Suppressor macrophage (primary cell): ENCODE measurements at places on chromosomes 4 and X.

- DNase-seq, result peak; percentile 68
Observed at GRCh38 chr4:158599150-158599549, 72.5 kb downstream of the C4orf46 start.

DNA sequence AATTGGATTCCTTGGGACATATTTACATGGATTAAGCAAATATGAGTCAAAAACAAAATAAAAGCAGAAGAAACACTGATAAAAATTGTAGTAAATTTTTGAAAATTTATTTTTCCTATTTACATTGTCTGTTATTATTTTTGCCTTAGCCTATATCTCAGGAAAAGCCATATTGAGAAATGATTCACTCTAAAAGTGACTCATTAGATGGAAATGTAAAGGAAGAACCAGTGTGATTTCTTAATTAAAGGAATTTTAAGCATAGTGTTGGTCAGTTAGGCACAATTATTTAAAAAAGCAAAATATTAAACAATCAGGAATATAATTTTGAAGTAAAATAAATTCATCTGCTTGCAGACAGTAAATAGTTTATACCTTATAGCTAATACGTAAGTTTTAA, 167.4 kb upstream of the NAP1L5 start:
- no peak for DNase-seq

GRCh38 chr4:40734497-40734896, 15.3 kb upstream of the NSUN7 start:
- DNase-seq, result no peak

DNA sequence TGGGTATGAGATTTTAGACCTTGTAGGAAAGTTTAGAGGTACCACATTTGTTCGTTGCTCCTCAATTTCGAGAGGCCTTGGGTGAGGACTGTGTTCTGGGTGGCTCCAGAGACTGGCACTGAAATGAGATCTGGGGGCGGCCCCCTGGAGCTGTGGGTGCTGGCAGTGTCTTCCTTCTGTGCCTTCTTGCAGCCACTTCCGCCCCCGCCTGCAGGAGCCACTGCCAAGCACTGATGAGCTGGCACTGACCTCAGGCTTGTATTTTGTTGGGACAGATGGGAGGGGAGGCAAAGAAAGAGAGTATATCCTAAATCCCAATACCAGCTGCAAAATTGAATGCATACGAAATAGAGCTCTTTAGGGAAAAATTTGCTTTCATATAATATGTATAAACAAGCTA, 64.5 kb upstream of the CLDN34 start:
- peak; percentile 15 for DNase-seq

DNA sequence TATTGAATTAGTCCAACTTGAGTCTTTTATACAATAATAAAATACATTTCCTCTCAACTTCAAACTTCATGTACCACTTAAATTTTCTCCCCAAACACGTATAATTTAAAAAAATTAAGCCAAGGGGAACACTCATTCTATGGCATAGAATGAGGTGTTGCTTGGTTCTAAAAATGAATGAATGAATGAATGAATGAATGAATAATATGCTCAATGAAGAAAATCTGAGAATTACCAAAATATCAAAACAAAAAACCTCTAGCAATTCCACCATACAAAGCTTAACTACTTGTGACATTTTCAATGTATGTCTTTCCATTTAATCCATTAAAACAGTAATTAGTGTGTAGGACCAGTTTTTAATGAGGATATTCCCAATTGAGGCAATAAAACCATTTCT, 62.7 kb upstream of the PLAC8 start:
- DNase-seq, result no peak

GRCh38 chrX:3046253-3047240, 5.3 kb downstream of the ARSF start:
- no peak for DNase-seq

- peak; percentile 49 for DNase-seq
Observed at GRCh38 chr4:143406523-143406922, 69.8 kb downstream of the GAB1 start.

DNA sequence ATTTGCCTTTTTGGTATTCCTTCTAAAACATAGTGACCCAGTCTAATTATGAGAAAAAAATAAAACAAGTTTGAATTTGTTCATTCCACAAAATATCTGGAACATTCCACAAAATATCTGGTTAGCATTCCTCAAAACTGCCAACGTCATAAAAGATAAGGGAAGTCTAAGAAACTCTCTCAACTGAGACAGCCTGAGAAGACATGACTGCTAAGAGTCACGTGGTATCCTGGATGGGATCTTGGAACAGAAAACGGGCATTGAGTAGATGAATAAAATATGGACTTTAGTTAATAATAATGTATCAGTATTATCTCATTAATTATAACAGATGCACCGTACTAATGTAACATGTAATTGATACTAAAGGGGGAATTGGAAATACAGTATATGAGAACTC, 280.9 kb downstream of the ARAP2 start:
- DNase-seq, result no peak

GRCh38 chr4:855880-856224, 29.9 kb upstream of the CPLX1 start:
- no peak for DNase-seq

DNA sequence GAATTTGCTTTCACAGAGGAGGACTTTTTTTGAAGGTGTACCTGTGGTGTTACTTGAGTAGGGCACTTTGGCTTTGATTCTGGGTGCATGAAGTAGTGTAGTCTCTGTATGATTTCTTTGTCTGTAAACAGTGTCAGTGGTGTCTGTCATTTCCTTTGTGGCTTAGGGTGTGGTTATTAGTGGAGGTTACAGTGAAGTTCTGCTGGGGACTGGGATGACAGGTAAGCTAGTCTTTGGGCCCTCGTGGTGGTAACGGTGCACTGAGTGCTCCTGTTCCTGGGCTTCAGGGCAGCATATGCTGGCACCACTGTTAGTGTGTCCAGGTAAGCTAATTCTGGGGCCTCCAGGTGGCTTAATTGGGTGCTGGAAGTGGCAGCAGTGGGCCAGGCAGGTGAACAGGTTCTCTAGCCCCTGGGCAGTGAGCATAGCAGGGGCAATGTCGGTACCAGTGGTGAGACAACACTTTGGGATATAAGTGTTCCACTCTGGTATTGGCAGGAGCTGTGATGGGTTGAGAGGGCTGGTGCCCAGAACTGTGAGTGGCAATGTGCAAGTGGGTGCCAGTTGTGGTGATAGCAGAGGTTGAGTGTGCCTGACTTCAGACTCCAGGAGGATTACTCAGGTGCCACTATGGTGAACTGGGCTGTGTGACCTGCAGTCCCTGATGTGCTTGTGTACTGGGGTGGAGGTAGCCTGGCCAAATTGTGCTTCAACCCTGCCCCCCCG, 26.0 kb upstream of the VSIG1 start:
- no peak for DNase-seq

- DNase-seq, result peak; percentile 92
Observed at GRCh38 chr4:10117359-10118047, 904 bp upstream of the WDR1 start.

DNA sequence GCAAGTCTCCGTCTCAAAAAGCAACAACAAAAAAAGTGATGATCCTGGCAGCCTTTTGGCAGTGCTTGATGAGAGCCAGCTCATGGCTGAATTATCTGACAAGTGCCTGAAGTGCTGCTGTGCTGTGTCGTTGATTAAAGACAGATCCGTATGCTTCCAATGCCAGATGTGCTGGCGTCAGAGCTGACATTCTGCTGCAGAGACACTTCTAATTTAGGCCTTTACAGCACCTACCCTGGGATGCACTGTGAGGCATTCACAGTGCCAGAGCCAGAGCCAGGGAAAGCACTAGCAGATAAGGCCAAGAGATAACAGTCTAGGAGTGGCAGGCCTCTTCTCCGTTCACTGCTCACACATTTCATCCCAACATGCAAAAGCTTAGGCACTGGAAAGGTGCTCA, 995.5 kb downstream of the RAB28 start:
- no peak for DNase-seq

- no peak for DNase-seq
Observed at GRCh38 chr4:45663003-45663402, 460.9 kb downstream of the GABRG1 start.

- DNase-seq, result peak; percentile 1
Observed at GRCh38 chr4:61200916-61201526, 895 bp downstream of the ADGRL3 start.

DNA sequence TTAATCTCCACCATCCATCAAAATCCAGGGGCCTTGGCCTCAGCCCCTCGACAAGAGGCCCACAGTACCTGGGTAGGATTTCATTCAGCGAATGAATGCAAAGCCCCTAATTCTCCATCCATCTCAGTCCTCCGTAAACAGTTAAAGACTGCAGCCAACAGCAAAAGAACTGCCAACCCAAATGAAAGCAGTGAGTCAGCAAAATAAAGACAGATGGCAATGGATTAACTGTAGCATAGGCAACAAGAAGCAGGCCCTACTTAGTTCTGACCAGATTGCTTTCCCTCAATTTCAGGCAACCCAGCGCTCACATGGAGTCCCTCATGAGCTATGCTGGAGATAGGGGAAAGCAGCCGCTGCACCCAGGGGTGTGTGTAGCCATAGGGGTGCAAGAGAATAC, 21.4 kb downstream of the PLAC1 start:
- DNase-seq, result no peak

DNA sequence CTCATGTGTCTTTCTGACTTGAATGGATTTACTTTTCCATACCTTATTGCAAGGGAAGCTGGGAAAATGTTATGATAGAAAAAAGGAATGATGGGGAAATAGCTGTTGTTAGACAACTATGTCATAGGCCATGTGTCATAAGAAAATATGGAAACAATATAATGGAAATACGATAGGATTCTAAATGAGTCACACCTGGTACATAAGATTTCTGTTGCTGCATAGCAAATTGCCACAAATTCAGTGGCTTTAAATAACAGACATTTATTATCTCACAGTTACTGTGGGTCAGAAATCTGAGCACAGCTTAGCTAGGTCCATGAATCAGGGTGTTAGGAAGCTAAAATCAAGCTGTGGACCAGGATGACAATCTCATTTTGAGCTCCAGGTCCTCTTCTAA, 44.6 kb upstream of the ANKRD50 start:
- DNase-seq, result no peak
